Cerebellar nuclear complex (tissue), 1 donor: ENCODE measurements at places on chromosomes 6 and 20.

DNA sequence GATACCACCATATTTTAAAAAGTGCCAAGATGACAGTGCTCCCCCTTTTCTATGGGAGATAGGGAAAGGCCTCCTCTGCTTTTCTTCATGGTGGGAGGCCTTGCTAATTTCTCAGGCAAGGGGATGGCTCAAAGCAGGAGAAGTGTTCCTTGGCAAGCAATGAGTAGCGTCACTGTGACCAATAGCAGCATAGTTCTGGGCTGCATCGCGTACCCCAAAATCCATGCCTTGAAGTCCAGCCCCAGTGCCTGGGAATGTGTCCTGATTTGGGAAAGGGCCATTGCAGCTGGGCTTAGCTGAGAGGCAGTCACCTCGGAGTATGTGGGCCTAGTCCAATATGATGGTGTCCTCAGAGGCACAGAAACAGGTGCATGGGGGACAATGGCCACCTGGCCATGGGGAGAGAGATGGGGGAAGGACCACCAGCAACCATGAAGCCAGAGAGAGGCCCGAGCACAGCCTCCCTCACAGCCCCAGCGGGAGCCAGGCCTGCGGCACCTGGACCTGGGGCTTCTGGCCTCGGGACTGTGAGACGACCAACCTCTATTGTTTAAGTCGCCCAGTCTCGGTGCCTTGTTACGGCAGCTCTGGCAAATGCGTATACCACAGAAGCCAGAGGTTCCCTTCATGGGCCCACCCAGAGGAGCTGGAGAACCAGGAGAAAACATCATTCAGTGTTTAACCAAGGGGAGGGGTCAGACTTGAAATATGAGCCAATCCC, 153.1 kb upstream of the RPS6KA2 start:
- no peak for DNase-seq

GRCh38 chr6:112906726-112907125, 559.6 kb downstream of the RFPL4B start:
- no peak for DNase-seq

DNA sequence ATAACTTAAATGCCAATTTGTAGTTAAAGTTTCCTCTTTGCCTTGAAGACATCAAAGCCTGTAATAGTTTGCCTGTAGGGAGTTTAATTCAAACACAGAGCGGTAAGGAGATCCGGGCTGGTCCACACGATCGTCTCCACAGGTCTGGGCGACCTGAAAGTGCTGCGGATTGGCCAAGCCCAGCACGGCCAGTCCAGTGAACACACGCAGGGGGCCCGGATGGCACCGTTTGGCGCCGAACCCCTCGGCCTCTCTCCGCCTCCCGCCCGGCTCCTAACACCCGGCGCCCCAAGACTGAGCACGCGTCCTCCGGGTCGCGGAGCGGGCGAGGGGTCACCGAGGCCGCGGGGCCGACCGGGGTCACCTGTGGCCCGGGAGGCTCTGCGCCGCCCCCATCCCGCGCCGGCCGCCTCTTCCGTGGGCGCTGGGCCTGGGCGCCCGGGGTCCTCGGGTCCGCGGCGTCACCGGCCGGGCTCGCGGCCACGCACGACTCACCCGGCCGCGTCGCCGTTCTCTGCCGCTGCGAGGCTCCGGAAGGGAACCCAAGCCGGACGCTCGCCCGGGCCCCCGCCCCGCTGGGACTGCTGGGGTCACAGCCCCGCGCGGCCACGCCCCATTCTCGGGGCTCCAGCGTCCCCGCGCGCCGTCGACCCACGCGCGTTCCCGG, 481 bp downstream of the SERPINB6 start:
- DNase-seq: no peak

GRCh38 chr6:88472851-88473525, 306.8 kb upstream of the CNR1 start:
- DNase-seq: no peak

DNA sequence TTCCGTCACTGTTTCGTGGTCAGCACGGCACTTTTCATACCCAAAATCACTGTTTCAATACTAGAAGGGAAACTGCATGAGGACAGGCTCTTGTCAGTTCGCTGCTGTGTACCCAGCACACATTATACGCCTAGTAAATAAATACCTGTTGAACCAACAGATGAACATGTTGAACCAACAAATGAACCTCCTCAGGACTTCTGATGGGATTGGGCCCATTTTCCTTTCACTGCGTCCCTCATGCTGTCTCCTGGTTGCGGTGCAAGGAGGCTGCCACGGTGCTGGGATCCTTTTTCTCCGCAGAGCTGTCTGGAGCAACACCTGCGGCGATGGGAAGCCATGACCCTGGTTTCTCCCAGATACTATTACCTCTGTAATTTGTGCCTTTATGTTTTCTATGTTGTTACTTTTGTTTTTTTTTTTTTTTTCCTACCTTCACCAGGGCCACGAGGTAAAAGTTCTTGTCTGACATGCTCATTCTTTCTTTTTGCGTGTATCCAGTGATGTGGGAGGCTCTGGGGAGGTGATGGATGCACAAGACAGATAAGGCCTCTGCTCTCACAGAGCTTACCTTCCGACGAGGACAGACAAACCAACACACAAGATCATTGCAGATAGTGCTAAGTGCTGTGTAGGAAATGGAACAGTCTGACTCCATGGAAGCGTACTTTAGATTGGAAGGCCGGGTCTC, 1.1 kb downstream of the VAPB start:
- no peak for DNase-seq

- no peak for DNase-seq
Measured at GRCh38 chr20:5729348-5729747, 20.9 kb upstream of the SHLD1 start.
